ENCODE measurements at places on chromosomes 13 and 19. TPM values are rescaled to one million over a fixed set of nuclear protein-coding genes. Genes with fewer than 3 reads are reported as not detected.

Gene BRCA2
- total RNA-seq, result 2.8 TPM

Gene ASF1B
- total RNA-seq, result 4.5 TPM

Gene MRPS31
- 17.7 TPM for total RNA-seq

Gene IL4I1
- total RNA-seq, result not detected

Gene PRODH2
- total RNA-seq, result not detected

Gene FGF21
- total RNA-seq, result not detected

Gene NLRP5
- not detected for total RNA-seq

Gene GPR183
- not detected for total RNA-seq

Gene SMIM44
- not detected for total RNA-seq

Gene ZNF625
- 9.1 TPM for total RNA-seq
